Breast epithelium (tissue), 4 donors: ENCODE measurements at places on chromosomes 4 and X. TPM values are rescaled to one million over a fixed set of nuclear protein-coding genes. Genes with fewer than 3 reads are reported as not detected.

GRCh38 chr4:158032733-158033415 lies 140.0 kb downstream of the GASK1B start:
- DNase-seq: no peak

GRCh38 chr4:2623442-2623841 lies 87.0 kb downstream of the FAM193A start:
- no peak for DNase-seq

- DNase-seq: no peak
Observed at GRCh38 chr4:176448761-176449160, 129.0 kb downstream of the SPCS3 start.

- no peak for DNase-seq
Observed at GRCh38 chr4:8276358-8277240, 7.0 kb downstream of the HTRA3 start.

GRCh38 chr4:81635739-81636138 lies 164.0 kb upstream of the RASGEF1B start:
- DNase-seq: no peak

DNA sequence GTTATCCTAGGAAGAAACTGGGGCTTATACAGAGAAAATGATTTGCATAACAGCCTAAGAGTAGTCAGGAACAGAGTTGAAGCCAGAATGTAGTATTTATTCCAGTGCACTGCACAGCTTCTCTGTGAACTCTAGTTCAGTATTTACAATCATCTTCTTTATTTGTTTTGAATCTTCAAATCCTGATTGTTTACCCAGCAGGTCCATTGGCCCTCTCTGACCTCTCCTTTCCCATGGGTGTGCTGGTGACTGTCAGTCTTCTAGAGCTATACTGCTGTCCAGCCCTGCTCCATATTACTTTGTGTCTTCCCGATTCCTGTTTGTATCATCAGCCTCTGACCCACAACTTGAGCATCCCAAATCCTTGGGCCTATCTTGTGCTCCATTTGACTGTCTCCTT lies 301.9 kb upstream of the HS3ST1 start:
- no peak for DNase-seq

- no peak for DNase-seq
Observed at GRCh38 chrX:68659385-68659784, 11.9 kb downstream of the STARD8 start.

The MAGED4B gene
- 3.9 TPM for total RNA-seq

GRCh38 chrX:46072791-46073190 lies 472.4 kb downstream of the ZNF674 start:
- DNase-seq: no peak

The KIF4A gene
- 0.33 TPM for total RNA-seq

DNA sequence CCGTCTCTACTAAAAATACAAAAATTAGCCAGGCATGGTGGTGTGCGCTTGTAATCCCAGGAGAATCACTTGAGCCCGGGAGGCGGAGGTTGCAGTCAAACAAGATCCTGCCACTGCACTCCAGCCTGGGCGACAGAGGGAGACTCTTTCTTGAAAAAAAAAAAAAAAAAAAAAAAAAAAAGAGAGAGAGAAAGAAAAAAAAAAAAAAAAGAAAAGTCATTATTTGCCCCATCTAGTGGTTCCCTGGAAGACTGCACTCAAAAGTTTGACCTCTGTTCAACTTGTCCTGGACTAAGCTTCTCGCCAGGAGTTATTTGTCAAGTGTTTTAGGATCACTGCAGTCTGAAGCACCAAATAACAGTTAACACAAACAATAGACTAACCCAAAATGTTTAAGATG lies 45.3 kb upstream of the KCTD8 start:
- no peak for DNase-seq

DNA sequence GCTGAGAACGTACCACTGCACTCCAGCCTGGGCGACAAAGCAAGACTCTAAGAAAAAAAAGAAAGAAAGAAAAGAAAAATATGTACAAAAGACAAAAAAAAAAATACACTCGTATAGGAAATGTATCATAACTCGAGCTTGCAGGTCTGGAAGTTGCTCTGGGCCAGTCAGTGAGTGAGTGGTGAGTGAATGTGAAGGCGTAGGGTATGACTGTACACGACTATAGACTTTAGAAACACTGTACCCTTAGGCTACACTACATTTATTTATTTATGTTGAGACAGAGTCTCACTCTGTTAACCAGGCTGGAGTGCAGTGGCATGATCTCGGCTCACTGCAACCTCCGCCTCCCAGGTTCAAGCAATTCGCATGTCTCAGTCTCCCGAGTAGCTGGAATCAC lies 29.4 kb downstream of the EVC2 start:
- DNase-seq: no peak

DNA sequence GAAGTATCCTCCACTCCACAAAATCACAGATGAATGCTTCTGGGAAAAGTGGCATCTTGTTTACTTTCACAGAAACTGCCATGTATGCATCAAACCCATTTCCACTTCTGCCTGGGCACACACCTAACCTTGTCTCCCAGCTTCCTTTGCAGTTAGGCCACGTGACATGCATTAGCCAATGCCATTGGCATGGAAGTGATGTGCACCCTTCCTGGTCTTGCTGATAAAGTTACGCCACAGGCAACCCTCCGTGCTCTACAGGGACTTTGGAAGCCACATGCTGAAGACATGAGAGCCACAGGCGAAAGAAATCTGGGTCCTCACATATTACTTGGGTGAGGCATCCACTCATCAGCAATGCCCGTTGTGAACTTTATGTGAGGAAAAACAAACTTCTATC lies 123.3 kb downstream of the USP46 start:
- no peak for DNase-seq

DNA sequence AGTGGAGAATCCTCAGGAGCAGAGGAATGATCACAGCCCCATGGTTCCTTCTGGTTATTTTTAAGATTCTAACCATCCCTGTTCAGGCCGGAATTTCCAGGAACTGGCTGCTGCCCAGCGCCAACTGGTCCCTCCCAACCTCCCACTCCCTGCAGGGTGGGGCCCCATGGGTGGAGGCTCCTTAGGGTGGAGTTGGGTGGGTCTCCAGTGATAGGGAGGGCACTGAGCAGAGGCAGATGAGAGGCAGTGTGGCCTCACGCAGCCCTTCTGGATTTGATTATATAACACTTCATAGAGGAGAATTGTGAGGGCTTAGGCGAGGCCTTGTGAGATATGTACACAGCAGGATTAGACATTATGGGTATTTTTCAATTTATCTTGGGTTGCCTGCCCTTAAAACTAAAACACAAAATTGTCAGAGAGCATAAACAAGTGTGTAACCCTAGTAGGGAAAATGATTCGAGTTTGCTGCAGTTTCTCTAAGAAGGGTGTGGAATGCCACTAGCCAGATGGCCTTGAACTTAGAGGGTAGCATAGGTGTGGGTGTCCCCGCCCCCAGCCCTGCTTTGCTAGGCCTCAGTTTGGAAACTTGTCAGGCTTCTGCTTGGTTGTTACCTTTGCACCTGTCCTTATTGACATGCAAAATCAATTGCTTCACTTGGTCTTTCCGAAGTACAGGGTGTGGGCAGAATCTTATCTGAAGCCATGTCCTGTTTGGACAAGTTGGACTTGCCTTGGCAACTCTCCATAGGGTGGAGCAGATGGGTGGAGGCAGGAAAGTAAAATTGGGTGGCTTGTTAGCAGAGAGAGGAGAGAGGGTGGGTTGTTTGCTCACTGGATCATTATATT lies 9.4 kb downstream of the KLF3 start:
- no peak for DNase-seq

DNA sequence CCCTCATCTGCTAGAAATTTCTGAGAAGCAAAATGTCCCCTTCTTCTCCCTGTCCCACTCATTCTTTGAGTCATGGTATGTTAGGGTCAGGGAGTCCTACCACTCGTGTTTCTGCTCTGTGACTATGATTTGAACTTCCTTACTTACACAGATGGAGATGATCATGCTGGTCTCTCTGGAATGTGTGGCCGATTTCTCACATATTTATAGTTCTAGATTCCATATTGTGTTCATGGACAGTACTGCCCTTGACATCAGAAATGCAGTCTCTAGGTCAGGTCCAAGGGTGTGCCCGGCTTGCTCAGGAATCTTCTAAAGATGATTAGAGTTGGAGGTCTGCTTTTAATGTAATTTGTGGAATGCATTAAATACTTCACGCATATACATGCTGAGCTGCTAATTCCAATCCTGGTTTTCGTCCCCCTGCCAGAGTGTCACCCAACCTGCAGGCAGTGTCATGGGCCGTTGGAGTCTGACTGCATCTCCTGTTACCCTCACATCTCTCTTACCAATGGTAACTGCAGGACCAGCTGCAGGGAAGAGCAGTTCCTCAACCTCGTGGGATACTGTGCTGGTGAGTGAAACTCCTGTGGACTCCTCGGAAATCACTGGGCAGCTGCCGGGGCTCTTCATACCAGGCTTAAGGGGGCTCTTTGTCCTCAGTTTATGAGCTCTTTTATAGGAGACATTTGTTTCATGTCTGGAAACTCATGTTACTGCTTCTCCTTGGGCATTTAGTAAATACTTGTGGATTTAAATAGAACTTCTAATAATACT lies 214.1 kb upstream of the ANXA3 start:
- no peak for DNase-seq

The CCNA2 gene
- total RNA-seq: 3.8 TPM

DNA sequence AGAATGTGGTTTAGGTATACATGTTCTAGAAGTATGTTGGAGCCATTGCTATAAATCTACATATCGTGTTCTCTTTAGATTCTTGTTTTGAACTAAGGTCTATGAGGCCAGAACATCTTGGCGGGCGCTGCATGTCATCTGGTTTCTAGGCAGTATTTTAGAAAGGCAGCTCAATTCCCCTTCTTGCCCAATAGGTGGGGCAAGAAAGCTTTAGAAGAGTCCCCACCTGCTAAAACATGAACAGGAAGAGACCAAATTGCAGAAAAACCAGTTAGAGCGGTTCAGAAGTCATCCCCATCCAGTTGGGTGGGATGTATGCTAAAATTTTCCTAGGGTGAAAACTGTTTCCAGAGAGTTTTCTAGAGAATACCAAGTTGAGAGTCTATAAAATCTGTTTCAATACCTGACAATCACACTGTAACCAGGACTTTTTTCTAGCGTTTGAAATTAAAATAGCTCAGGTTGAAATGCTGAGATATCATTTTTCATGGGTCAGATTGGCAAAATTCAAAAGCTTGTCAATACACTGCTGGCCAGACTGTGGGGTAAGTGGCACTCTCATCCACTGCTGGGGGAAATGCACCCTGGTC lies 17.5 kb upstream of the SH3KBP1 start:
- no peak for DNase-seq

- DNase-seq: no peak
Observed at GRCh38 chrX:118534716-118535493, 39.3 kb downstream of the DOCK11 start.

The FRG2 gene
- not detected for total RNA-seq

GRCh38 chr4:181650033-181650825 lies 593.0 kb upstream of the TENM3 start:
- DNase-seq: no peak

The SYN1 gene
- not detected for total RNA-seq

- DNase-seq: no peak
Observed at GRCh38 chr4:2794486-2795299, 1.8 kb downstream of the SH3BP2 start.

GRCh38 chrX:111671668-111672067 lies 9.3 kb upstream of the ALG13 start:
- DNase-seq: no peak

DNA sequence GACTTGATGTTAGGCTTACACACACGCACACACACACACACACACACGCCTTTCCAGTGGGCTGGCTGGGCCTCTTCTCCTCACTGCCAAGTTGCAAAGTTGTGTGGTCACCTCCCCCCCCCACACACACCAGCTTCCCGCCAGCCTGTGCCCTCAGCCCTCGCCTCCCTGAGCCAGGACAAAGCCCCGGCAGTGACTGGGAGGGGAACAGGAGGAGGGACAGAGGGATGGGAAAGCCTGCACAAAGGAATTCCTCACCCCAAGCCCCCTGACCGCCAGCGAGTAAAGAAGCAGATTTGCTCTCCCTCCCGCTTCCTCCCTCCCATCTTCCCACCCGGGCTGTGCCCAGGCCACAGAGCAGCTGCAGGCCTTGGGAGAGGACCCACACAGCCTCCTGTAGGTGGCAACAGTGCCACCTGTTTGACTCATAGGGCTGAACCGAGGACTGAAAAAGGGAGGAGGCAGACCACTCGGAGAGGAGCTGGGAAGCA lies at the start of gene GDPD2:
Gene GDPD2 (plus strand): TSS at position 464 of the 491 bp plus-strand sequence. CDS start 1,671 bp downstream, outside the sequence.
- no peak for DNase-seq

DNA sequence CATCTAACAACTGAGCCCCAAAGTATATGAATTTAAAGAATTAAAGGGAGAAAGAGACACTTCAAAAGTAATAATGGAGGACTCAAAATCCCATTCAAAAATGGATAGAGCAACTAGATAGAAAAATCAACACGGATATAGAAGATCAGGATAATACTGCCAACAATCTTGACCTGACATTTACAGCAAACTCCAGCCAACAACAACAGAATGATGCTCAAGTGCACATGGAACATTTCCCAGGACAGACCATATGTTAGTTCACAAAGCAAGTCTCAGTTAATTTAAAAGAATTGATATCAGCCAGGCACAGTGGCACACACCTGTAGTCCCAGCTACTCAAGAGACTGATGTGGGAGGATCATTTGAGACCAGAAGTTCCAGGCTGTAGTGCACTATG lies 72.0 kb upstream of the SMARCAD1 start:
- DNase-seq: no peak

DNA sequence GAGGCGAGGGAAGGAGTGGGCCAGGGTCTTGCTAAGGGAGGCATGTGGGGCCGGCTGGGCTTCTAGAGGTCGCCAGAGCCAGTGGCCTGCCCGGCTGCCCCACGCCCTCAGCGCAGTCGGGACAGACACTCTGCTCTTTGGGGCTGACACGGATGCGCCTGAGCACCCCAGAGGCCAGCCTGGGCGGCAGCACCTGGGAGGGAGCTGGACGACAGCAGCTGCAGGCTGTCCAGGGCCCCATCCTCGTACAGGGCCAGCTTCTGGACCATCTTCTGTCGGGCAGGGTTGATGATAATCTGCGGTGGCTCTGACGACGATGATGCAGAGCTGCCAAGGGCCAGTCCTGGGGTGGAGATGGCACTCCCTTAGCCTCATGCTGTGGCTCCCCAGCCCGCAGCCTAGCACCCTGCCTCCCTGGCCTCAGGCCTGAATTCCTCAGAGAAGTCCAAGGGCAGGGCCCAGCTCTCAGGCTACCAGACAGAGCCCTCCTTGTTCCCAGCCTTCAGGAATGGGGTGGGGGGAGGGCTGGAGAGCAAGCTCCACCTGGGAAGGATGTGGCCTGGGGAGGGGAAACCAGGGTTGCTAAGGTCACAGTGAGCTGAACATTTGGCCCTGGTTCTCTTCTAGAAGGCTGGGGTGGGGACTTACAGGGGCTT lies 7.2 kb downstream of the IRAK1 start:
- peak; percentile 71 for DNase-seq

The CXorf51A gene
- total RNA-seq: not detected

The TMPRSS11F gene
- total RNA-seq: not detected

DNA sequence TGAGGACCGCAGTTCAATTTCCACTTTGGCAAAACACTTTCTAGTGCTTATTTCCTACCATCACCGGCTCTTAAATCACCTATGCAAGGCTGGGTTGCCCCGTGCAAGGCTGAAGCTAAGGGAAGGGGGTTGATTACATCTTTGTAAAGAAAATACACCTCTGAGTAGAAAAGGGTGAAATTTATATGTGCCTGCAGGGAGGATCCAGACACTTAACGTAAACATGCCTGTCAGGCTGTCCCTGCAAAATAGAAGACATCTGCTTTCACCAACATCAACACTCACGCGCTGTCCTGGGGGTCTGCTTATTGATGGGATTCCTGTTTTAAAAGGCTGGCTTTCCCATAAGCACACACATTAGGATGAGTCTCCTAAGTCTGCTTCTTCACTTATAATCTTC lies 92.0 kb downstream of the PRKX start:
- DNase-seq: no peak
